Stimulated activated CD4-positive, alpha-beta T cell treated with anti-CD3 and anti-CD28 coated beads, TNF-alpha, amount 100 ng/mL, for 4 hours (primary cell): ENCODE measurements at places on chromosomes 3 and 15.

- no peak for DNase-seq
Measured at GRCh38 chr15:64137226-64137833, 14.2 kb upstream of the SNX22 start.

DNA sequence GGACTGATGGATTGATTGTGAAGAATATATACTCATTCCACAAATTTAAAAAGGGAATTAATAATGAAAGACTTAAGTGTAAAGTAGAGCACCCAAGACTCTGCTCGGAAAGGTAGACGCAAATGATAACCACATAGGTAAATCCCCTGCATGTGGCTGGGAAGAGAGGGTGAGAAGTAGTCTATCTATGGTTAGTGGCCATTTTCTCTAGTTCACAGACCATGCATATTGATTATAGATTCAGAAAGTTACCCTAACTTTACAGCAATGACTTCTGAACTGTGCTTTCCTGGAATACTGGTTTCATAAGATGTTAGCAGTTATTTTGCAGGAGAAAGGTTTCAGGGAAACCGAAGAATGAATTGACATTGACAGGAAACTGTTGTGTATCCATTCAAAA lies 51.7 kb downstream of the CASR start:
- DNase-seq, result no peak

DNA sequence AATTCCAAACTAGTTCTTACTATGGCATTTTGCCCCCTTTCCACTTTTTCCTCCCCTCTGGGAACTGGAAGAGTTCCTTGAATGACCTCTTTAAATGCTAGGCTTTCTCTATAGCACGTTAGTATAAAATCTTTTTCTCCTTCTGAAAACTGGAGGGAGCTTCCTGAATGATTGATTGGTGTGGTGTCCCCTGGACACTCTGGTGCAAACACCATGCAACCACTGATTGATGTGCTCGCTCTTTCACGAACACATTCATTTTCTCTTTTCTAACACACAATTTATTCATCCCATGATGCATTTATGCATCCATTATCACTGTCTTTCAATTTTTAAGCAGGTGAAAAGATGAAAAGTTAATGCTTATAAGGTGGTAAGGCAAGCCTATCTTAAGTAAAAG lies 159.1 kb upstream of the NANOGP8 start:
- no peak for DNase-seq

DNA sequence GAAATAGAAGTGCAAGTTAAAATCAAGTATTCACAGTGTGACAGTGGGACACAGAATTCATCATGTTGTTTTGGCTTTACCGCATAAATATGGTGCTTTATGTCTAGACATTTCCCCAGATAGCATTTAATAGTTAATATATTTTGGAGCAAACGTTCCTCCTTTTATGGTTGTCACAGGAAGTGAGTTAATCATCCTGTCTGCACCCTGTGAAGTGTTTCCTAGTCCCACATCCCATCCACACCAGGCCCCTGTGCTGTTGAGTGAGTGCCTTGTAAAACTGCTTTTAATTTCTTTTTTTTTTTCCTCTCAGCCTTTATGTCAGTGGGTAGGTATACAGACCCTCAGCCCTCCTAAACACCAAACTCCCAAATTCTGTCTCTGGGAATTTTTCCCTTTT lies 393.7 kb downstream of the FEZF2 start:
- DNase-seq, result no peak

DNA sequence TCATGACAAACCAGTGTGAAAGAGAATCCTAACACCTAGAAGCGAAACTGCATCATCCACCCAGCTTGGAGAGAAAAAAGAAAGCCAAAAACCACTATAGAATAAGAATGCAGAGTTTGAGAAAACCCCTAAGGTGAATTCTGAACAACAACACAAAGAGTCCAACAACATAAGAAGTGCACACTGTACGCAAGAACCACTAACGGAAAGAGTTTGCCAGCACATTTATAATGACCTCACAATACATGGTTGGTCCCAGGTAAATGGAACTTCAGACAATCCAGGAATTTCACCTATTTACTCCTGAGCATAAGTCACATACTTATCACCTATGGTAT lies 128.3 kb upstream of the BHLHE40 start:
- no peak for DNase-seq

- DNase-seq, result no peak
Measured at GRCh38 chr3:107897471-107898061, 193.3 kb downstream of the CD47 start.

GRCh38 chr3:18729671-18730070 lies 304.5 kb upstream of the SATB1 start:
- no peak for DNase-seq

- no peak for DNase-seq
Measured at GRCh38 chr3:46154311-46154710, 53.8 kb downstream of the CCR1 start.

- DNase-seq, result no peak
Measured at GRCh38 chr3:55816794-55817576, 329.9 kb upstream of the WNT5A start.

DNA sequence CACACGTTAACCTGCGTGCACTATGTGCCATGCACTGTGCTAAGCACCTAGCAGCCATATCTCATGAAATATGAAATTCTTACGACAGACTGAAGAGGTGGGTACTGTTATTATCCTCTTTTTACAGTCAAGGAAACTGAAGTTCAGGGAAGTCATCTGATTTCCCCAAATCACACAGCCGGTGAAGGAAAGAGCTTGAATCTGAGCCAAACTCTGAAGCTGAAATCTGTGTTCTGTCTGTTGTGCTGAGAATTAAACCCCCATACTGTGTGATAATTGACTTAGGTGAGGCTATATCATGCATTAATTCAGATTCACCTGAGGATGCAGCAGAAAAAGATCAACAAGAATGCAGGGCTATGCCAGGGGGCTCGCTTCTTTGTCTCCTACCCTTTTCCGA lies 475 bp downstream of the FAM107A start:
- no peak for DNase-seq

DNA sequence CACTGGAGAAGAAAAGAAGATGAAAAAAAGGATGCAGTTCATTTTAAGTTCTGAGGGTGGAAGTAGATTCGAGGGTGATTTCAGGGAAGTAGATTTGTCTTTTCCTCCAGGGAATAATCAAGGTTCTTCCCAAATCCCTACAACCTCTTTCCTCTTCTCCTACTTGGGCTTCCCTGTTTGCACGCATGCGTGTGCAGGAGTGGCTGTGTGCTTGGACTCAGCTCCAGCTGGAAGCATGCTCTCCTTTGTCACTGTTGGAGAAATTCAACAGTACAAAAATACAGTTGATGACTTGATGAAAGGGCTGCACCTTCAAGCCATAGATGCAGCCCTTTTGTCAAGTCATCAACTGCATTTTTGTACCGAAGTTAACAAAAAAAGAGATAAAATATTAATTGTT lies 3.8 kb downstream of the OR5K2 start:
- no peak for DNase-seq

DNA sequence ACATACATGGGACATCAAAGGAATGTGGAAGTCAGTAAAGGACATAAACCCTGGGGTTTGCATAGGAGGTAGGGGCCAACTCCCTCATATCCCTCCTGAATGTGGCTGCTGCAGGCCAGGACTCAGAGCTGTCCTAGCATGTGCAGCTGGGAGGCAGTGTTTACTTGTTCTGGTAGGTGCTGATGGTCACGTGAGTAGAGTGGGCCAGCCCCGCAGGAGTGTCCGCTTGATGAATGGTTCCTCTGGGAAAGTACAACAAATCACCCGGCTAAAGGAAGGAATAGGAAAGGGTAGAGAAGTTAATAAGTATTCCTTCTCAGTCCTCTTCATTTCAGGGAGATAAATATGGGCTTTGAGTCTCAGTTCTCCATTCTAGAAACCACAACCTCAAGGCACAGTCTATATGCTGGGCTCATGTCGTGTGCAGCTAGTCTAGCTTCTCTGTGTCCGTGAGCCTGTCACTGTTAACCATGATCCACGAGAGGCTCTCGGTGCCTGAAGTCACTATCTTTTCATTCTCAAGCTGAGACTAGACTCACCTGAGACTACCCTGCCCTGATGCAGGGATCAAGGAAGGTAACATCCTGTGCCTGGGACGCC lies 17.9 kb downstream of the RIOX2 start:
- no peak for DNase-seq

- no peak for DNase-seq
Measured at GRCh38 chr3:99240700-99241099, 339.2 kb upstream of the DCBLD2 start.

DNA sequence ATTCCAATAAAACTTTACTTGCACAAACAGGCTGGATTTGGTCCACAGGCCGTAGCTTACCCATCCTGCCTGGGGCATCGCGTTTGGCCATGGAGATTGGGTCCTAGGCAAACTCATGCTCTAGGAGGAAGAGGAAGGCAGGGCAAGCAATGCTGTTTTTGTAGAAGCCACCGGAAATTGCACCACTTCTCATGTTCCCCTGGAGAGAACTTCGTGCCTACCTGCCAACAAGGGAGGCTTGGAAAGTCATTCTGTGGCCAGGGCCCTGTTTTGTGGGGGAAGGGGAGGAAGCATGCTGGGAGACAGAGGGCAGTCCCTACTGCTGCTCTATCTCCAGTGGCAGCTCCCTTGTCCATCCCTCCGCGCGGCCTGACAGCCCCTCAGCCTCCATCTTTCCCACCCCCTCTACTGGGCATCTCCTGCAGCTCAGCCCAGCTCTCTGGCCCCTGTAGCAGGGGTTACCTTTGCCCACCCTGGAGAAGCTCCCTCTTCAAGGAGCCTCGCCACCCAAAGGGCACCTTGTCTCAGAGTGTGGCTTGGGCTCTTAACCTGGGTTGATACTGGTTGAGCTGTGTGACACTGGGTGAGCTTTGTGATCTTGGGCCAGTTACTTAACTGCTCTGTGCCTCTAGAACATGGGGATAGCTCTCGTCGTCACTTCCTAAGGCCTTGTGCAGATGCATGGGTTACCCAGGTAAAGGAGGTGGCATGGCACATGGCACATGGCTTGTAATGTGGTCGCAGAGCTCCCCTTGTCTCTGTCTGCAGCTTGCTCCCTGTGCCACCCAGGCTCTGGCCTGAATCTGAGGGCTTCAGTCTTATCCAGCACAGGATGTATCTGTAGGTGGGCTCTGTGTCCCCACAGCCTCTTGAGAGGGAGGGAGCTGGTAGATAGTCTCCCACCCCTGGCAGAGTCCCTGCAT lies 6.1 kb downstream of the ABTB1 start:
- no peak for DNase-seq
